ENCODE measurements at places on chromosomes 13 and 19. TPM values are rescaled to one million over a fixed set of nuclear protein-coding genes. Genes with fewer than 3 reads are reported as not detected.

GRCh38 chr13:76470991-76471390 lies 415.2 kb downstream of the KCTD12 start:
- no peaks in the 10 kb centered on the region for H3K36me3 ChIP-seq
- H3K27me3 ChIP-seq, result no peaks in the 10 kb centered on the region
- no peak overlapping the region for H3K4me3 ChIP-seq
- no peak for DNase-seq
- peaks cover 5% of the 10 kb centered on the region for H3K4me1 ChIP-seq
- no peak overlapping the region for H3K27ac ChIP-seq

Gene CFAP97D2
- not detected for total RNA-seq

Gene ZNF256
- total RNA-seq, result 1.6 TPM

Gene FLT3
- 0.19 TPM for total RNA-seq

Measured in psoas muscle (tissue), 8 donors.